ENCODE measurements at places on chromosomes 4 and X. TPM values are rescaled to one million over a fixed set of nuclear protein-coding genes. Genes with fewer than 3 reads are reported as not detected.

Gene FMR1NB
- not detected for total RNA-seq

GRCh38 chrX:32749070-32749469 lies 462.3 kb downstream of the DMD start:
- no peak overlapping the region for H3K4me3 ChIP-seq
- no peak for DNase-seq
- H3K27me3 ChIP-seq: no peaks in the 10 kb centered on the region
- no peaks in the 10 kb centered on the region for H3K36me3 ChIP-seq
- no peaks in the 10 kb centered on the region for H3K4me1 ChIP-seq

DNA sequence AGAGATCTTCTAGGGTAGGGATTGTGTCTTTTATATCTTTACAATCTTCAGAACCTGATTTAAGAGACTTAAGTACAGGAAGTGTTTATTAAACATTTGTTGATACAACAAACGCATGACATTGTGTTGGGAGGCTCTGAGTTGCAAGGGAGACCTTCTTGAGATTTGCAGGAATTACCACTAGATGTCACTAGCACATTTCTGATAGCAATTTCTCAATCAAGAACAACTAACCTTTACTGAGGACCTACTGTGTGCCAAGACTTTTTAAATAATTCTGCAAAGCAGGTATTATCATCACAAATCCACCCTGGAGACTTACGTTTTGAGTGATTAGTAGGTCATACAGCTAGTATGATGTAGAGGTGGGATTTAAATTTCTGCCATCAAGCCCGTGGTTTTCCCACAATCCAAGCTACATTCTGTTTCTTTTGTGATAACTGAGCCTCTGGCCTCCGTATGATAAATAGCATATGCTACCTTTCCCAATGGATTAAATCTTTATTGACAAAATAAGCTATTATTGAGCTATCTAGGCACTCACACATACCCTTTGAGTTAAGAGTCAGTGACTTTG lies 986.0 kb downstream of the CCSER1 start:
- H3K4me3 ChIP-seq: no peak overlapping the region
- no peaks in the 10 kb centered on the region for H3K36me3 ChIP-seq
- H3K27ac ChIP-seq: no peak overlapping the region
- H3K4me1 ChIP-seq: no peaks in the 10 kb centered on the region

GRCh38 chr4:90024519-90024918 lies 102.7 kb upstream of the CCSER1 start:
- no peak overlapping the region for H3K27ac ChIP-seq
- H3K4me3 ChIP-seq: no peak overlapping the region
- no peak for DNase-seq
- no peaks in the 10 kb centered on the region for H3K36me3 ChIP-seq

Gene HSD17B13
- 0.60 TPM for total RNA-seq

Gene SH3TC1
- 0.22 TPM for total RNA-seq

- H3K4me3 ChIP-seq: no peak overlapping the region
- no peak for DNase-seq
- no peak overlapping the region for H3K27ac ChIP-seq
- H3K4me1 ChIP-seq: no peaks in the 10 kb centered on the region
Measured at GRCh38 chr4:61583696-61584095, 383.6 kb downstream of the ADGRL3 start.

- H3K4me1 ChIP-seq: no peaks in the 10 kb centered on the region
- DNase-seq: no peak
- no peak overlapping the region for H3K4me3 ChIP-seq
- H3K36me3 ChIP-seq: no peaks in the 10 kb centered on the region
- H3K27me3 ChIP-seq: no peaks in the 10 kb centered on the region
Measured at GRCh38 chr4:115514675-115515074, 401.3 kb upstream of the NDST4 start.

Gene SOX3
- total RNA-seq: 20.4 TPM

Gene RTL5
- 1.9 TPM for total RNA-seq

Gene BANK1
- 0.19 TPM for total RNA-seq

GRCh38 chr4:123479944-123480343 lies 83.3 kb downstream of the SPRY1 start:
- no peak overlapping the region for H3K27ac ChIP-seq
- no peak for DNase-seq
- no peaks in the 10 kb centered on the region for H3K27me3 ChIP-seq
- peaks cover 7% of the 10 kb centered on the region for H3K4me1 ChIP-seq
- H3K4me3 ChIP-seq: no peak overlapping the region

Gene GPAT3
- total RNA-seq: not detected

Gene GLRA2
- not detected for total RNA-seq

Gene GPR119
- total RNA-seq: not detected

GRCh38 chr4:8433136-8433535 lies 7.4 kb downstream of the ACOX3 start:
- H3K4me3 ChIP-seq: no peak overlapping the region
- no peak overlapping the region for H3K27ac ChIP-seq
- H3K4me1 ChIP-seq: peaks cover 26% of the 10 kb centered on the region
- DNase-seq: no peak
- no peaks in the 10 kb centered on the region for H3K27me3 ChIP-seq
- no peaks in the 10 kb centered on the region for H3K36me3 ChIP-seq

DNA sequence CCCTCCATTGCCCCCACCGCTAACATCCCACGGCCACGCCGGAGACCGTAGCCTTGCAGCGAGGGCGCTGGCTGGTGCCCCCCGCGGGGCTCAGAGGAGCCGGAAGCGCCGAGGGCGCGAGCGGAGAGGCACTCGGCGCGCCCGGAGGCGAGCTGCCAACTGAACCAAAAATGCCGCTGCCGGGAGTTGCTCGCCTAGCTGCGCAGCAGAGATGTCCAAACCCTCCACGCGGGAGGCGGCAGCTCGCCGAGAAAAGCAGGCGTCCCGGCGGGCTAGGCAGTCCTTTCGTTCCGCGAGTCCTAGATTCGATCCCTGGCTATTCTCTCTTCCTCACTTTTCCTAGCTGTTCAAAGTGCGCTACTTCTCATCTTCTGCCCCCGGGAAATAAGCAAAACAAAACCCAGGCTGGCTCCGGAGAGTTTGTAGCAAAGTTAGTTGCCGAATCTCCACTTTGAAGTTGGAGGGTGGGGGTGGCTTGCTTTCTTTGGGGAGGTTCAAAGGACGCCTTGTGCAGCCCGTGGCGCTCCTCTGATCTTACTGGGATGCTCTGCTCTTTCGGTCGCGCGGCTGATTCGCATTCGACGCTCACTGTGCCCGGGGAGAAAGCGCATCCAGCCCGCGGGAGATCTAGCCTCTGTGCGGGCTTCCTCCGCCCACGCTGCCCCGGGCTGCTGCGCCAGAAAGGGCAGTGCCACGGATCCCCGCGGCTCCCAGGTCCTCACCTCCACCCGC lies 723 bp downstream of the NKX6-1 start:
- DNase-seq: peak; percentile 70
- no peaks in the 10 kb centered on the region for H3K36me3 ChIP-seq
- no peak overlapping the region for H3K27ac ChIP-seq
- H3K4me1 ChIP-seq: peaks cover 55% of the 10 kb centered on the region
- H3K4me3 ChIP-seq: peak overlapping the region; percentile 60

DNA sequence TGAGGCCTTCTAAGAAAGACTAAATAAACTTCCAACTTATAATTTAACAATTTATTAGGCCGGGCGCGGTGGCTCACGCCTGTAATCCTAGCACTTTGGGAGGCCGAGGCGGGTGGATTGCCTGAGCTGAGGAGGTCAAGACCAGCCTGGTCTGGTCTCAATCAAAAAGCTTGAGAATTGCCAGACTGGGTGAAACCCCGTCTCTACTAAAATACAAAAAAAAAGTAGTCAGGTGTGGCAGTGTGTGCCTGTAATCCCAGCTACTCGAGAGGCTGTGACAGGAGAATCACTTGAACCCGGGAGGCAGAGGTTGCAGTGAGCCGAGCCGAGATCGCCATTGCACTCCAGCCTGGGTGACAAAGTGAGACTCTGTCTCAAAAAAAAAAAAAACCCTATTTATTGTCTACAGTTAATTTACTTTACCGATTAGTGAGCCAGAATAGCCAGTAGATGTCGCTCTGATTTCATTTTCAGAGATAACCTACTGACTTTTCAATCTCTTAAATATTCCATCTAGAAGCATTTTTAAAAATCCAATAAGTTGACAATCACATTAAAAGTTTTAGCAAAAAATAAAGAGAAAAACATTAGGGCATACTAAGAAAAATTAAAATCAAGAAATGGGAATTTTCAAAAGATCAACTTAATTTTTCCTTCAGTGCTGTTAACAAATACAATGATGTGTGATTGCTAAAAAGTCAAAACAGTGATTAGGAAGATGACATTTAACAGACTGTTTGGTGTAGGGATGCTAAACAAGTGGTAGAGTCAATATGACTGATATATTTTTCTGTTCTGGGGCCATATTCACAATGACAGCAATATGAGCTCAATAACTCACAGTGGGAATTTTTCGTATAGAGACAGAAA lies 4.3 kb upstream of the SHROOM3 start:
- H3K27ac ChIP-seq: peak overlapping the region; percentile 20
- no peaks in the 10 kb centered on the region for H3K27me3 ChIP-seq
- H3K4me3 ChIP-seq: no peak overlapping the region
- peaks cover 39% of the 10 kb centered on the region for H3K4me1 ChIP-seq
- no peaks in the 10 kb centered on the region for H3K36me3 ChIP-seq
- DNase-seq: peak; percentile 73

DNA sequence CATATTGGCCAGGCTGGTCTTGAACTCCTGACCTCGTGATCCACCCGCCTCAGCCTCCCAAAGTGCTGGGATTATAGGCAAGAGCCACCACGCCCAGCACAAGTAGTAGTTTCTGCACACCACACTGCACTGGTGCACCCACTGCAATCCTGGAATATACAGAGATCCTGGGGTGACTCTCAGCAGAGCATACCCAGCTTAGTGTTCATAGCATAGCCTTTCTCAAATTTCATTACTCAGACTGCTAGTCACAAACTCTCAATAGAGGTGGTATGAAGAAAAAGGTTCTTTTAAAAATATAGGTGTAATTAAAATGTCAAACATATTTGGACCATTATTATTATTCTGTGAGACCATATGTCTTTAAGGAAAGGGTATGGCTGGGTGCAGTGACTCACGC lies 6.2 kb upstream of the ARHGAP10 start:
- H3K36me3 ChIP-seq: no peaks in the 10 kb centered on the region
- H3K4me3 ChIP-seq: no peak overlapping the region
- no peak for DNase-seq
- H3K27ac ChIP-seq: no peak overlapping the region
- peaks cover 20% of the 10 kb centered on the region for H3K4me1 ChIP-seq

DNA sequence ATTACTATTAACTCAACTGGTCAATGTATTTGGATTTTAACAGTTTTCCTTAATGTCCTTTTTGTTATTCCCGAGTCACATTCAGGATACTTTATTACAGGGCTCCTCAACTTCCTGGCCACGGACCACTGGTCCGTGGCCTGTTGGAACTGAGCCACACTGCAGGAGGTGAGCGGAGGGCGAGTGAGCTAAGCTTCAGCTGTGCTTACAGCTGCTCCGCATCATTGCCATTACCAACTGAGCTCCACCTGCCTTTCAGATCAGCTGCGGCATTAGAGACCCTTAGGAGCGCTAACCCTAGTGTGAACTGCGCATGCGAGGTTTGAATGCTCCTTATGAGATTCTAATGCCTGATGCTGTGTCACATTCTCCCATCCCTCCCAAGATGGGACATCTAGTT lies 591.7 kb downstream of the CCSER1 start:
- no peak for DNase-seq
- no peak overlapping the region for H3K27ac ChIP-seq
- H3K4me3 ChIP-seq: no peak overlapping the region
- H3K4me1 ChIP-seq: no peaks in the 10 kb centered on the region
- no peaks in the 10 kb centered on the region for H3K27me3 ChIP-seq

Gene MFAP3L
- 35.5 TPM for total RNA-seq

GRCh38 chrX:120485315-120485637 lies 16.2 kb upstream of the LAMP2 start:
- no peaks in the 10 kb centered on the region for H3K27me3 ChIP-seq
- no peak overlapping the region for H3K27ac ChIP-seq
- H3K36me3 ChIP-seq: no peaks in the 10 kb centered on the region

- H3K27ac ChIP-seq: no peak overlapping the region
- no peaks in the 10 kb centered on the region for H3K36me3 ChIP-seq
- H3K4me3 ChIP-seq: no peak overlapping the region
- H3K27me3 ChIP-seq: no peaks in the 10 kb centered on the region
Measured at GRCh38 chr4:98720871-98721480, 62.6 kb upstream of the TSPAN5 start.

GRCh38 chr4:161936625-161937550 lies 226.9 kb downstream of the FSTL5 start:
- H3K4me1 ChIP-seq: no peaks in the 10 kb centered on the region
- no peak overlapping the region for H3K27ac ChIP-seq
- no peaks in the 10 kb centered on the region for H3K36me3 ChIP-seq

DNA sequence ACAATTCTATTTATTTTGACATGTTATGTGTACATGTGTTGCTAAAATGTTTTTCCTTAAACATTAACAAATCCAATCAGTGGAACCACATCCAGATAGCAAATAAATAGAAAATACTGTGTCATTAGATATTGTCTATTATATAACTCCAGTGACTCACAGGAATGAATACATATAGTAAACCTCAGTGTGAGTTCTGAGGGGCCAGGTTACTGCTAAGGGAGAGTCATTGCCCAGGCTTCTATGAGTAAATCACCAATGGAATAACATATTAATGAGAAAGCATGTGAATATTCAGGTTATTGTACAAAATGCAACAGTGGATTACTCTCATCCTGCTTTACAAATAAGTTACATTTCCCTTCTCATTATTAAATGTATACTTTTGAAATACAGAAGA lies 27.2 kb downstream of the TACR3 start:
- H3K4me1 ChIP-seq: no peaks in the 10 kb centered on the region
- H3K27me3 ChIP-seq: no peaks in the 10 kb centered on the region
- no peak overlapping the region for H3K4me3 ChIP-seq
- DNase-seq: no peak
- H3K27ac ChIP-seq: no peak overlapping the region
- no peaks in the 10 kb centered on the region for H3K36me3 ChIP-seq

DNA sequence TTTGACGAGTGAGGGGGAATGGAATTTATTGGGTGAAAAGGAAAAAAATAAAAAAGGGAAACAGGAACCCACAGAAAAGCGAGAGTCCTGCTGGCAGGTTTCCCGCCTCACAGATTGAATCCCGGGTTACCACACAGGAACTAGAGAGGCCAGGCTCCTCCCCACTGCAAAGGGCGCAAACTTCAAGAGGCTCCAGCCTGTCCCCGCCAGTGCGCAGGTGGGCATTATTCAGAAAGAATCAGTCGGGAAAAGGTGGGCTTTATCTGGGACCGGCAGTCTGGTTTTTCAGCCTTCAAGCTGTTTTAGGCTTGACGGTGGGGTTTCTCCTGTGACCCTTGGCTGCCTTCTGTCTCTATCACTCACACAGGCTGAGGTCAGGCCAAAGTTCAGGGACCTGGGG lies 1496.8 kb downstream of the RPA4 start:
- peak overlapping the region; percentile 24 for H3K4me3 ChIP-seq
- H3K36me3 ChIP-seq: peaks cover 2% of the 10 kb centered on the region
- peaks cover 14% of the 10 kb centered on the region for H3K4me1 ChIP-seq
- DNase-seq: peak; percentile 52
- H3K27me3 ChIP-seq: no peaks in the 10 kb centered on the region
- H3K27ac ChIP-seq: peak overlapping the region; percentile 49

Gene SH3RF1
- total RNA-seq: 14.1 TPM

- no peaks in the 10 kb centered on the region for H3K27me3 ChIP-seq
- H3K4me1 ChIP-seq: no peaks in the 10 kb centered on the region
- no peak overlapping the region for H3K4me3 ChIP-seq
Measured at GRCh38 chr4:65738134-65738533, 67.8 kb upstream of the EPHA5 start.

- no peak overlapping the region for H3K27ac ChIP-seq
- no peaks in the 10 kb centered on the region for H3K36me3 ChIP-seq
- no peaks in the 10 kb centered on the region for H3K4me1 ChIP-seq
- H3K27me3 ChIP-seq: no peaks in the 10 kb centered on the region
Measured at GRCh38 chrX:20046864-20047263, 56.0 kb upstream of the BCLAF3 start.

Gene DRP2
- total RNA-seq: 2.2 TPM
